Activated effector memory CD4-positive, alpha-beta T cell treated with anti-CD3 and anti-CD28 coated beads, Interleukin-2, amount 50 U/mL, for 16 hours (primary cell): ENCODE measurements at places on chromosomes 1 and 21.

DNA sequence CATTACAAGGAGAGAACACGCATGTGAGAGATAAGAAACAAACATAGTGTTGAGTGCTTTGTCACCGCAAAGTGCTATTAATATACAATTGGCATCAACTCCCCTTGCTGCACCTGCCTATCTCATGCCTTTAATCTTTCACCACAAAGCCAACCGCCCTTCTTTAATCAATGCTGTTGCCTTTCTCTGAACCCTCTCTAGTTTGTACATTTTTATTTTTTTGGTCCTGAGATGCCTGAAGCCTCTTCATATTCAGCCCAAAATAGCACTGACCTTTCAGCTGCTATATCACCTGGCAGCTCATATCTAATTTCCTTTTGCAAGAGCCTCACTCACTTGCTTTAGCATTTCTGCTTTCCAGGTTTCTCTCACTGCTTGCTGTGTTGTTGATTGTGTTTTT lies 504.7 kb downstream of the NUF2 start:
- no peak for DNase-seq

DNA sequence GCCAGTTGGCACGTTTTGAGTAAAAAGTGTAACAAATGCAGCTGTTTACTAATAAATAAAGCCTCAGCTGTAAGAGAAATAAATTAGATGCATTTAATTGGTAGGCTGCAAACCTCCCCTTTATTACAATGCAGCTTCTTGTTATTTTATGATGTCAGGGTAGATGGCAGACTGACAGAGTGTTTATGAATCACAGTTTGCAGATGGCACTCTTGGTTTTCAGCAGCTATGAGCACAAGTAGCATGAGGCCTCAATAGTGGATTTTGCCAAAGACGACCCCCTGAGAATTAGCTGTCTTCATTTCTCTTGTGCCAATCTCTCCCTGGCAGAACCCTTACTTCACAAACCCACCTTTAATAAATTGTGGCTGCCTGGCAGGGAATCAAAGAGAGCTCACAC lies 161.2 kb upstream of the C1orf87 start:
- DNase-seq: no peak

- no peak for DNase-seq
Observed at GRCh38 chr1:64122588-64122987, 80.8 kb upstream of the UBE2U start.

- no peak for DNase-seq
Observed at GRCh38 chr21:33198346-33199099, 31.2 kb upstream of the IFNAR2 start.
